Kidney (tissue), 22 donors: ENCODE measurements at places on chromosomes 1 and 21. TPM values are rescaled to one million over a fixed set of nuclear protein-coding genes. Genes with fewer than 3 reads are reported as not detected.

Gene TRNP1
- 33.0 TPM for polyA plus RNA-seq

Gene CD2
- polyA plus RNA-seq, result 0.97 TPM

Gene RGSL1
- polyA plus RNA-seq, result not detected

Gene SPRR2F
- polyA plus RNA-seq, result not detected

Gene KIF14
- polyA plus RNA-seq, result not detected

Gene NBPF4
- polyA plus RNA-seq, result not detected
